ENCODE measurements at places on chromosomes 1 and 21.

- DNase-seq, result no peak
Observed at GRCh38 chr1:235013512-235013911, 115.1 kb downstream of the TOMM20 start.

- DNase-seq, result no peak
Observed at GRCh38 chr1:25978403-25978802, 19.5 kb downstream of the PAFAH2 start.

DNA sequence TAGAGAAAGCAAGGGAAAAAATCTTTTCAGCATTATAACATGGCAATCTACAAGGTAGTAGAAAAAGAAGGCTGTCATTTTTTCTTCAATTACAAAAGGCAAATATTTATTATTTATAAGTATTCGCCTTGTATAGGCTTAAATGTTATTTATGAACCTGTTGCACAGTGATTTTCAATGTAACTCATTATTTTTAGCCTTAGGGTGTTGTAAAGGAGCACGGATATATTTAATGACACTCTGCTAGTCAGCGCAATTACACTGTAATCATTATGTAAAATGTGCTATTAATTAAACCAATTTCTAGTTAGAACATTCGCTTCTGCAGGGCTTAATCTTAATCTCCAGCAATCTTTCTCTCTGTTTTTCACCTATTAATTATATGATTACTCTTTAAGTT lies 145.0 kb downstream of the ATG4C start:
- DNase-seq, result no peak

- peak; percentile 41 for DNase-seq
Observed at GRCh38 chr1:22611530-22611947, 24.9 kb upstream of the C1QA start.

DNA sequence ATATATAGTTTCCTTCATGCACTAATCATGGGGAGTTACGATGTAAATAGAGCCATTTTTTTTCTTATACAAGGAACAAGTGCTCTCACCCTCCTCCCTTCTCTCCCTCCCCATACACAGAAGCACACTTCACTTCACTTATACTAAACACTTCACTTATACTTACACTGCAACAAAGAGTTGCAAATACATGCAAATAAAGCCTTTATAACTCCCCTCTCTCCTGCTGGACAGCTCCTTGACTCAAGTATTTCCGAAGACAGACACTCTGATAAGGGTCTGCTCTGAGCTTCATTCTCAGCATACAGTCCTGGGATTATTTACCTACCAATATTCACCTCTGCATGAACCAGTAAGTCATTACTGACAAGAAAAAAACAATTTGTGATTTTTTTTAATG lies 35.6 kb upstream of the ERG start:
- no peak for DNase-seq

- peak; percentile 78 for DNase-seq
Observed at GRCh38 chr1:9426291-9426711, 113.0 kb upstream of the SLC25A33 start.

GRCh38 chr1:15958793-15959192 lies 17.1 kb downstream of the ZBTB17 start:
- no peak for DNase-seq

DNA sequence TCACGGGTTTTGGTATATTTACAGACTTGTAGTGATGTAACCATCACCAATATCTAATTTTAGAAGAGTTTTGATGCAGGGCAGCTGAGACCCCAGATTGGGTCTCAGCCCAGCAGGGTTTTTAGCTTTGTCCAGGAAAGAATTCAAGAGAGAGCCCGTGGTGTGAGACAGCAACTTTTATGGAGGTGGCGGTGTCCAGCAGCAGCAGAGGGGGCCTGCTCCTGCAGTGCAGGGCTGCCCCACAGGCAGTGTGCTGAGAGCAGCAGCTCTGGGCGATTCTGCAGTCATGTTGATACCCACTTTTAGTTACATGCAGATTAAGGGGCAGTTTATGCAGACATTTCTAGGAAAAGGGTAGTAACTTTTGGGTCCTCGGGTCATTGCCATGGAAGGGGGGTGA lies 1.8 kb upstream of the EPHX1 start:
- DNase-seq, result no peak

GRCh38 chr1:60746278-60746791 lies 336.0 kb upstream of the NFIA start:
- DNase-seq, result no peak

DNA sequence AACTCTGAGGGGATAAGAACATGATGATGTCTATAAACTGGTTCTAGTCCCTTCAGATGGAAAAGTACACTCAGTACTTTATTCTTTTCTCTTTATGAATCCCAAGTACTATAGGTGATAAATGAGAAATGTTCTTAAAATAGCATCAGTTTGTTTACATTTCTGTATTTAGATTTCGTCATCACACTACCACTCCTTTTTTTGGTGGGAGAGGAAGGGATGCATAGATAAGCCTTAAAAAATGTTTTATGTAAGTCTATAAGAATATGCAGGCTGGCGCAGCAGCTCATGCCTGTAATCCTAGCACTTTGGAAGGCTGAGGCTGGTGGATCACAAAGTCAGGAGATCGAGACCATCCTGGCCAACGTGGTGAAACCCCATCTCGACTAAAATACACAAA lies 144.8 kb downstream of the USP25 start:
- no peak for DNase-seq

DNA sequence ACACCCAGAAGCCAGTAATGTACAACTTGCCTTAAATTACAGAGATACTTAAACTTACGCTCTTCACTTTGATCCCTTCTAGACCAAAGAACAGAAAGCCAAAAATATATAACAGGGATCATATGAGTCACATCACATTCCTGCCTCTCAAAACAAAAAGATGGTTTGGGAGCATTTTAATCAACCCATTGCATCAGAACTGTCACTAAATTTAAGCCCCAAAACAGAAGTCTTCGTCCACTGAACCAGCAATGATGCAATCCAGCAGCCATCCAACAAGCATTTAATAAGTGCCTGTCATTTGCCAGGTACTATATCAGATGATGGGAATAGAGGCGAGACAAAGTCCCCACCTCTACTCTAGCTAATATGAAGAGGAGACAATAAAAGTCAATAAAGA lies 42.7 kb upstream of the GLIS1 start:
- DNase-seq, result no peak

Measured in activated T-cell treated with anti-CD3 and anti-CD28 coated beads, Interleukin-2, amount 50 U/mL, for 48 hours (primary cell).